Renal cortical epithelial cell (primary cell): ENCODE measurements at places on chromosomes 7 and 10.
A peak's percentile ranks its signal among the peaks of the same experiment; 100 is the strongest.

GRCh38 chr10:95877881-95878280 lies 29.9 kb upstream of the CC2D2B start:
- DNase-seq = no peak

- DNase-seq = no peak
Observed at GRCh38 chr10:114301951-114302710, 63.1 kb downstream of the VWA2 start.

DNA sequence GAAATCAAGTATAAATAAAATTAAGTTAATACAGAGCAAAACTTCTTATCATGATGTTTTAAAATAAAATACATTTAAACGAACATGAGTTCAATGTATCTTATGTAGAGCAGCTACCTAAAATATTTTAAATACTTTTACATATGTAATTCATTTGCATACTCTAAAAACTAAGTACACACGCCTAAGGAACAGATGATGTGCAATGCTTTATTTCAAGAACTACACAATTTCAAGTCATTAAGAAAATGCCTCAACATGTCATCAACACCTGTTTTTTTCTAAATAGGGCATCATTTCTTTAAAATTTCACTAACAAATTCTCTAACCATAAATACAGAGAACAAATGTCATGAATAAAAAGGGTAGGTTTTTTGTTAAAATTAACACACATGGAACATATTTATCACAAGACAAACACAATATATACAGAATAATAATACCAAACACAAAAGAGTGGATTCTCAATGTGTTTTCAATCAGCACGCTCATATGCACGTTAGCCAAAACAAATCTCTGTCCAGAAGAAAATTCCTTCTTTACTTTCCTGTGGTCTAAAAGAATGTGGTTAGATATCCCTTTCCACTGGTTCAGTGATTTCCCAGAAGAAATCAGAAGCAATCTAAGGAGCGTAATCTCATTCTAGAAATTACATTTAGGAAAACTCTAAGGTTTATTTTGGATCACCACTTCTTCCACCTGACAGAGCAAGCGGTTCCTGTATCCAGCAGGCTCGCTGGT lies 73.0 kb upstream of the PFKP start:
- peak; percentile 58 for DNase-seq

GRCh38 chr10:106959521-106959920 lies 205.0 kb downstream of the SORCS1 start:
- DNase-seq = no peak

DNA sequence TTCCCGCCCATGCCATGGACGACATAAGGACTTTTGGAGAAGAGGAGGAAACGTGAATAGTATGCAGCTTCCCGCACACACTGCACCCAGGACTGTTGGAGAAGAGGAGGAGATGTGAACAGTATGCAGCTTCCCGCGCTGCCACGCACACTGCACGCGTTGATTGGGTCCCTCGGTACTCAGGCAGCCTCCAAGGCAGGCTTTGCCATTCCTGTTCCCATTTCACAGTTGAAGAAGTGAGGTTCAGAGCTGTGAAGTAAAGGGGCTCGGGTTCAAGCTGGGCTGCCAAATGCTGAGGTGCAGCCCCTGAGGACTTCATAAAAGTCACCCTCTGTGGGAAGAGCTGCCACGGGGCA lies 147.9 kb upstream of the FAM20C start:
- DNase-seq = no peak

GRCh38 chr10:114577133-114577532 lies 80.9 kb downstream of the ABLIM1 start:
- peak; percentile 95 for DNase-seq

GRCh38 chr7:20651960-20652544 lies 36.6 kb downstream of the ABCB5 start:
- DNase-seq = peak; percentile 19

- peak; percentile 57 for DNase-seq
Observed at GRCh38 chr7:107725138-107725740, 18.7 kb upstream of the CBLL1 start.

- DNase-seq = peak; percentile 61
Observed at GRCh38 chr10:28897617-28898464, 220.5 kb downstream of the BAMBI start.

DNA sequence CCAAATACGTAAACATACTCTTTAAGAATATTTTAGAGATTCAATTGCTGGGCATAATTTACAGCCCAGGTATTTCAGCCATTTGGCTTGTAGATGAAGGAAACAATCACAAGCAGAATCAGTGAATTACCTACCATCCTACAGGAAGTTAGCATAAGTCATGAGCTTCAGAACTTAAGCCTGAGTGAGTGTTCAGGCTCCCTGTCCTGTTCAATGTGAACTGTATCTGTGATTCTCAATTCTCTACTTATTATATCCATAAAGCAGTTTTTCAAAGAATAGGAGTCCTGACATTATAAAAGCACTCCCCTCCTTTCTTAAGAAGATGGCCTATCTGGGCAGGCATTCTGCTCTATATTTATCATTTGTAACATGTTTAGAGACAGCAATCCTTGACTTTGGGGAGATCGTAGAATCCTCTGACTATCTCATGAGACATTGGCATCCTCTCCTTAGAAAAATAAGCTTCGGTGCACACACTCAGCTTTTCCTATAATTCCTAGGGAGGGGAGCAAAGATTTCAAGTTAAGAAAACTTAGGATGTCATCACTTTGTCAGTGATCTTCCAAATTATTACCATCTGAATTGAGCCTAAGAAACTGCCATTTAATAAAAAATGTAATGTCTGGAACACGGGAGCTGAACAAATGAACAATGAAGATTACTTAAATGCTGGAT lies 645.2 kb upstream of the IGFBP3 start:
- DNase-seq = no peak

- peak; percentile 42 for DNase-seq
Observed at GRCh38 chr7:101630591-101630990, 1.5 kb upstream of the MYL10 start.
